Activated CD8-positive, alpha-beta memory T cell treated with anti-CD3 and anti-CD28 coated beads for 4 hours (primary cell): ENCODE measurements at places on chromosomes 1 and 21.

DNA sequence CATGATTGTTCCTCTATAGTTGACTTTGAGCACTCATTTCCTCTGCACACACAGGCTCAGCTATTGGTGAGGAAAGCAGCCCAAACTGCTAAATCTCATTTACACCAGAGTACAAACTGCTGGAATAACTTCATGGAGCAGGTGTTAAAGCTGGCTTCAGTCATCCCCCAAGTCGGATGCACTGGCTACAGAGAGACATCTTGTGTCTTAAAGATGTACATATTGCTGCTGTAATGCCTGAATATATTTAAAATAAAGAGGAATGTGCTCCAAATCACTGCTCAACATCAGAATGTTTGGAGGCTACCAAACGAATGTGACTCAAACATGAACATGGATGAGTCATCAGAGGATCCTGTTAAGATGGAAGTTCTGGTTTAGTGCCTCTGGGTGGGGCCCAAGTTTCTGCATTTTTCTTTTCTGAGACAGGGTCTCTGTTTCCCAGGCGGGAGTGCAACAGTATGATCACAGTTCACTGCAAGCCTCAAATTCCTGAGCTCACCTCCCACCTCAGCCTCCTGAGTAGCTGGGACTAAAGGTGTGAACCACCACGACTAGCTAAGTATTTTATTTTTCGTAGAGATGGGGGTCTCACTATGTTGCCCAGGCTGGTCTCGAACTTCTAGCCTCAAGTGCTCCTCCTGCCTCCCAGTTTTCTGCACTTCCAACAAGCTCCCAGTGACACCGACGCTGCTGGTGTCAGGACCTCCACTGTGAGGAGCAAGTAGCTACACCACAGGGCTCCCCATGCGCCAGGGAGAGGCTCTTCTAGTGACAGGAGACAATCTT is 79.0 kb upstream of the KRTAP19-8 start:
- DNase-seq, result no peak

GRCh38 chr1:207331354-207332313 is 10.2 kb downstream of the CD55 start:
- no peak for DNase-seq

GRCh38 chr1:201582705-201583442 is 43.9 kb downstream of the NAV1 start:
- no peak for DNase-seq

GRCh38 chr1:80565406-80565805 is 1235.3 kb upstream of the ADGRL2 start:
- DNase-seq, result no peak

DNA sequence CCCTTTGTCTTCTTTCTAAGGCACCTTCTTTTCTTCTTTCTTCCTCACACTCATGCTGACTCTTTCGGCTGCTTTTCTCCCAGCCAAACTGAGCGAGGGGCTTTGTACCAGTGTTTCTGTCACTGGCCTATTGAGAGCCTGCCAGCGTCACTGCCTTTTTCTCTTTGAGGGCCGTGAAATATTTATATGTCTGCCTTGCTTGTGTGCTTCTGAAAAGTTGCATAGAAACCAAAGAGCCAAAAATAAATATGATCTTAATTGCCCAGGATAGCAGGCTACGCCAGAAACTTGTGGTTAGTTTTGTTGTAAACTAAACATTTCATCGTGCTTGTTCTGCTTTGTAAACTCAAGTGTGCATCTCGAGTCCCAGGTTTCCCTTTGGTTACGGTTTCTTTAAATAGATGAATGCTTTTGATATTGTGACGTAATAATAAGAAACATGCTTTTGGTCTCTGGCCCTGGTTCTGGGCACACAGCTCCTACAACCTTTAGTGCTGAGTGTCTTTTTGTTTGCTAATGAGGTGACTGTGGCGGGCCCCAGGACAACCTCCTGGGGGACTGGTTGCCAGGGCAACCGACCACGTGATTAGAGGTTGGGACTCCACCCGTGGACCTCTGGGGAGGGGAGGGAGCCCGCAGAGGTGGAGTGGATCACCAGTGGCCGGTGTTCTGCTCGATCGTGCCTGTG is 10.8 kb downstream of the SLC37A1 start:
- DNase-seq, result peak; percentile 33

DNA sequence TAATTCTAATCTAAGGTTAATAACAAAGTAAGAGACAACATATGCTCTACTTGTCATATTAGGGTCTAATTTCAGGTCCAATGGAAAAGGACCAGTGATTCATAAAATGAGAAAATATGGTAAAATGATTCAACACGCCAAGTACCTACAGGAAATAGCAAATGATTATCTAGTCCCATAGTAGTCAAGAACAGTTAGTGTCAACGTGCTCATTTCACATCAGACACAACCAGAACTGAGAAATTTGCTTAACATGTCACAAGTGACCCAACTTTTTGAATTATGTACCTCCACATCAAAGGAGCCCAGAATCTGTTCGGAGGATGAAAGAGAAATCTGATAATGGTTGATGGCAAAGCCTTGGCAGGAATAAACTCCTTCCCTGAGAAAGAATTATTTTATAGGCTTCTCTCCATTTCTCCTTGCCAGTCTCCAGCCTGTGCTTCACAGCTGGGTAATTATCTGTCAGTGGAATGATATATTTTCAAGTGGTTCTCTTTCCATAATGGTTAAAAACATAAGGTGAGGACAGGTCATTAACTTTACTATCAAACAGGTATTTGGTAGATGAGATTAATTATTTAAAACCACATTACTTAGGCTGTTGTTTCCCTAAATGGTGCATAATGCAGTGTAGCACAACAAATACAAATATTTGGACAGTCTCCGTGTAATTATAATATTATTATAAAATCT is 83.2 kb downstream of the APP start:
- DNase-seq, result no peak

GRCh38 chr1:8902765-8903164 is 24.3 kb upstream of the ENO1 start:
- no peak for DNase-seq

DNA sequence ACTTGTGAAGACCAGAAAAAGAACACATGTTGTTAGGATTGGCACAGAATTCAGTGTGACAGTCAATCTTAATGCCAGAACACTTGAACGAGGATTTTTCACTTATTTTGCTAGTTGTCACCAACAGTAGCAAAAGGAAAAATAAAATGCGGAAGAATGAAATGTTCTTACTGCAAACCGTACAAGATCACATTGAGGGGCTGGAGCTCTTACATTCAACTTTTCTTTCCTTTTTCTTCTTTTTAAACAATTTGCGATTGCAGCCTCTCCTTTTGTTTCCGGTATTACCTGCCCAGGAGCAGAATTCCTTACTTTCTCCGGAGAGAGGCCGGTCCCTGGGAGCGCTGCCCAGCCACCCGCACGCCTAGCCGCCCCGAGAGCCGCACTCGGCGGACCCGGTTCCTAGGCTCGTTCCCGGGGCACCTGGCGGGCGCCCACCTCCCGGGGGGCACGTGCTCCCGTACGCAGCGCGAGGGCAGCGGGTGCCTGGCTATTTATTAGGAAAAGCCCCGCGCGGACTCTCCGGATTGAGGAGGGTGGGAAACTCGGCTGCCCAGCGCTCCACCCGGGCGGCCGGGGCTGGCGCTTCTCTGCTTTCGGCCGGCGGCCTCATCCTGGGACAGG is 1.2 kb upstream of the CAMTA1 start:
- no peak for DNase-seq

- DNase-seq, result no peak
These were observed 263.5 kb downstream of the LMO4 start for GRCh38 chr1:87592156-87592555.

GRCh38 chr1:247360991-247361731 is 29.5 kb upstream of the ZNF496 start:
- DNase-seq, result no peak

DNA sequence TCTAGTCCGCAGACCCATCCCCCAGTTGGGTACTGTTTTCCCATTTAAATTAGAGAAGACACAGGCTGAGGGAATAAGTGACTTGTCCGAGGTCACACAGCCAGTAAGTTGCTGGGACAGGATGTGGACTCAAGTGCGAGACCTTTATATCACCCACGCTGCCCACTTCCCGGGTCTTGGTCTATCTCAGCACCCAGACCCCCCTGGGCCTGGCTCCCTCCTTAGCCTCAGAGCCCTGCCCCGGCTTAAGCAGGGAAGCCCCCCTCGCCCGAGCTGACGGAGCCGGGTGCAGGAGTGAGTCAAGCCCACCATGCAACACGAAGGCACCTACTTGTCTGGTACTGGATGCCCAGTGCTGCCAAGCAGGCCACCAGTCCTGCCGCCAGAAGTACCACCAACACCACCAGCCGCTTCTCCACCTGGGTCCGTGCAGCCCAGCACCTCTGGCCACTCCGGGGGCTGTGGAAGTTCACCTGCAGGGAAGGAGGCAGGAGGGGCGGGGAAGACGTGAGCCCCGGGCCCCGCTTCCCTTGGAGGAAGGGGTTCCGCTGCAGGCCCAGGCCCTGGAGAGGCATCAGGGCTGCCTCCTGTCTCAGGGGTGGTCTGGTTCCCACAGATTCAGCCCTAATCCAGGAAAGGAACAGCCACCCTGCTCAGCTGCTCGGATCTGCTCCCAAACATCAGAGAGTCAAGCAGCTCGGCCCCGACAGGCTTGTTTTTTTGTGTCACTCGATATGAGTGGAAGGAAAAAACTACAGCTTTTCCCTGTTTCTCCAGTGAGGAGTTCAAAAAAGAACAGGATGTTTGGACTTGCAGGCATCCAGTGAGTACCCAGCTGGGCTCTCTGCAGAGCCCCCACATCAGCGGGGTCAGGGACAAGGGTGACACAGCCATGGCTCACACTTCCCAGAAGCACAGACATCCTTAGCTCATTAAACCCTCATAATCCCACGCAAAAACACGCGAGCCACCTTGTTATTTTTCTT is 11.1 kb downstream of the ECE1 start:
- DNase-seq, result no peak

DNA sequence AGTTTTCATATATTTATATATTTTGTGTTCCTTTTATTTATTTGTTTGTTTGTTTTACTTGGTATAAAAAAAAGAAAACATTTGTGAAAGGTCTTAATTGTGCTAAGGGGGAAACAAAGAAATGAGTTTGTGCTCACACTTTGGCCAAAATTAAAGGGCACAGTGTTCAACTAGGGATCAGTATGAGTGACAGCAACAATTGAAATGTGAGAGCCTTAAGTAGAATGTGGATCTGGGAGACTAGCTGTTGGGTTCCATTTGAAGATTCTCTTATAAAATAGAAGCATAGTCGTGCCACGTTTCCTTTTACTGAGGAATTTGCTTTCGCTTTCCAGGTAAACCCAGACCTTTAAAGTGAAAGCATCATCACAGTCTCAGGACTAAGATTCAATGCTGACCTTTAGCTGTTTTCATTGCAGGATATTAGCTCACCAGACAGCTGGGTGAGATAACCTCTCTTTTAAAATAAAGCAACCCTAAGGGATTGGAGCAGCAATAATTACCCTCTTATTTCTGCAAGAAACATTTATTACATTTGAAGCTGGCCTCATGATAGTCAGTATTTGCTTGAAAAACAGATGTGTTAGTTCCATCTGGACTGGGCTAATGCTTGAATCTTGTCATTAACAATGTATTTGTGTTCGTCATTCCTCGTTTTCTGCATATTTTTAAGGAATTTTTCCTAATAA is 37.1 kb upstream of the CD55 start:
- no peak for DNase-seq

DNA sequence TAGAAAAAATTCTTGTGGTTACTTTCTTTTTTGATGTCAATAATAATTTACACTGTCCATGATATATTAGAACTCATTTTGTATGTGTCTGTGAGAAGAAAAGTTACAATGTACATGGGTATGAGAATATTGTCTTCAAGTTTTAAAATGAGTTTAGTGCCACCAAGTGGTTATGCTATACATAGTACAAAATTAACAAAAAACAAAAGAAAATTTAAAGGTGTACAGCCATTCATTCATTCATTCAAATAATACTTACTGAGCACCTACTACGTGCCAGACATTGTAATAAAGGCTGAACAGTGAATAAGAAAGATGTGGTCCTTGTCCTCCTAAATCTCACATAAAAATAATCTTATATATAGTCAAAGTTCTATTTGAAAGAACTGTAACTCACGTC is 27.7 kb downstream of the UCHL5 start:
- DNase-seq, result no peak

- DNase-seq, result no peak
These were observed 774.3 kb downstream of the MRPL39 start for GRCh38 chr21:24832961-24833360.
